ENCODE measurements at places on chromosomes 3 and 15.

GRCh38 chr3:41050144-41050543 is 149.2 kb upstream of the CTNNB1 start:
- DNase-seq = no peak

DNA sequence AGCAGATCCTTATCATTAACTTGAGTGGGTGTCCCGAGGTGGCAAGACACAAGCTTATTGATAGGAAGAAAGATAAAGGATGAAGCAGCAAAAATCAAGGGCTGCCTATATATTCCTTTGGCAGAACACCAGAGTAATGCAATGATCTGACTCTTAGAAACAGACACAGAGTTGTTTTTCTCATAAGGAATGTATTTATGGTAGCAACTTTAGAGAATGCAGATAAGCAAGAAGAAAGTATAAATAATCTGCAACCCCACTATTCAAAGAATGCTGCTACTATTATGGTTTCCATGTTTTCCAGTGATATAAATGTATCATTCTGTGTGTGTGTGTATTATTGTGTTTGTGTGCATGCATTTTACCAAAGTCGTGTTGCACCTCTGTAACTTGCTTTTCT is 208.3 kb downstream of the THSD4 start:
- no peak for DNase-seq

DNA sequence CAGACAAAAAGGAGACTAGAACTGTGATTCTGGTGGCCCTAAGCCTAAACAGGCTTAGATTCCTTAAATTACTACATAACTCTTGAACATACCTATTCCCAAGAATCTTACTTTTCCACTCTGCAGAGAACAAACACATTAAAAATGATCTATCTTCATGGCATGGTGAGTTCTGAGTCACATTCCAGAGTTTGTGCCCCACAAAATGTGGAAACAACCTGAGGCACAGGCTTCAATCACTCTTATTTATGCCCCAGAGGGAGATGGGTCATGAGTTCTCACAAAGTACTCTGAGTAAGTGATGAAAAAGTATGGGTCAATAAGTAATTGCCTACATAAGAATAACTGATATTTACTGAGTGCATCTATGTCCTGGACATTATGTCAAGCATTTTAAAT is 137.5 kb upstream of the SLC2A2 start:
- no peak for DNase-seq

- no peak for DNase-seq
Observed at GRCh38 chr3:129888771-129889170, 4.7 kb downstream of the TMCC1 start.

- no peak for DNase-seq
Observed at GRCh38 chr3:160130950-160131349, 94.3 kb upstream of the C3orf80 start.

DNA sequence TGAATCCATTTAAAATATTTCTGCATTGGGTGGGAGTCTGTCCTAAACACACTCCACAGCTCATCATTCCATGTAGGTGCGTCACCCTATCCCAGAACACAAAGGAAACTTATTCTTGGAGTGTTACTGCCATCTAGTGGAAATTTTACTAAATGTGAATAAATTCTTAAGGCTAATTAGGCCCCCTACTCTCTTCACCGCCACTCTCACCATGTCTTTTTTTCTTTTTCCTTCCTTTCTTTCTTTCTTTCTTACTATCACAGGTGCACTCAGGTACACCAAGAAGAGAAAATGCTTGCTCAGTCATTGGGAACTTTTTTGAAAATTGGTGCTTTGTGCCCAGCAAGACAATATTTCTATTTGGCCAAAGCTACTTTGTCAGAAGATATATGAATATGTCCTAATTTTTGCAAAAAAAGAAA is 26.4 kb upstream of the ATP8B4 start:
- peak; percentile 10 for DNase-seq

DNA sequence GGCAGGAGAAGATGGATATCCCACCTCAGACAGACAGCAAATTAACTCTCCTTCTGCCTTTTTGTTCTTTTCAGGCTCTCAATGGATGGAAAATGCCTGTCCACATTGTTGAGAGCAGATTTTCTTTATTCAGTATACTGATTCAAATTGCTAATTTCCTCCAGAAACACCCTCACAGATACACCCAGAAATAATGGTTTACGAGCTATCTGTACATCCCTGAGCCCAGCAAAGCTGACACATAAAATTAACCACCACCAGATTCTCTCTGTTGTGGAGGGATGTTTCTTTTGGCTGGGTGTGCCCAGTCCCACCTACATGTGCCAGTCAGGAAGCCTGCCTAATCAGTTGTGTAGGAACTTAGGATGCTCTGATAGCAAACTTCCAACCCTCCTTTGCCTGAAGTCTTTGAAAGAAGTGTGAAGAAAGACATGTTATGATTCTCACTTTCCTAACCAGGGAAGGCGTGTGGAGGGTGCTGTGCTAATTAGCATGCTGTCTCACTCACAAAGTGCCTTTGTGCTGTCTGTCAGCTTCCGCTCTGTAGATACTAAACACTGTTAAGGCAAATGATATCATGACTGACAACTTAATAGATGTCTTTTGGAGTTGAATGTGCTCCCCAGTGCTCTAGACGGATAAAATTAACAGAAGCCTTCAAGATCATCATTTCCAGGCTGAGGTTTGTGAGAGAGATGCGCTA is 208.5 kb downstream of the CLSTN2 start:
- no peak for DNase-seq

DNA sequence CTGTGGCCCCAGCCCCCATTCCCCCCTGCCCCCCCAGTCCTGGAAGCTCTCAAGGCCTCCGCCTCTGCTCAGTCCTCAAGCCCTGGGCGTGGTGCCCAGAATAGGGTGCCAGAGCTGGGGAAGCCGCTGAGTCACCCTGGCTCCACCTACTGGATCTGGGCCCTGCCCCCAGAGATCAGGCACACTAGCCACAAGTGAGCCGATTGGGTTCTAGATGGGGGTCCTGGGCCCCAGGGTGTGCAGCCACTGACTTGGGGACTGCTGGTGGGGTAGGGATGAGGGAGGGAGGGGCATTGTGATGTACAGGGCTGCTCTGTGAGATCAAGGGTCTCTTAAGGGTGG is 5.7 kb downstream of the EIF4G1 start:
- DNase-seq = peak; percentile 63

DNA sequence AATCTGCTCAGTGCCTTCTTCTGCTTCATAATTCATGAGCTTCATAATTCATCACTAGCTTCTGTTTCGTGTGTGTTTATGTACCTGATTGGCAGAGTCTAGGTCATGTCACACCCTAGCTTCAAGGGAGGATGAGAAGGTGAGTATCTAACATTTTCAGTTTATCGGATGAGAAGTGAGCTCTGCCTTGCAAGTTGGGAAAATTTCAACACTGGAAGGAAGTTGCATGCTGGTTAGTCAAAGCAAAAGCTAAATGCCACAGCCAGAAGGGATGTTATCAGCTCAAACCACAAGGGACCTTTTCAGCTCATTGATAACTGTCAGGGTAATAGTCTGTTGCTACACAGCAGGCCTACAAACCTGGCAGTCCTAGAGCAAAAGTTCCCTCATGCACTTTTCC is 7.3 kb upstream of the TNFSF10 start:
- no peak for DNase-seq

- DNase-seq = no peak
Observed at GRCh38 chr3:137769322-137770065, 5.4 kb downstream of the SOX14 start.

GRCh38 chr3:178381555-178381954 is 154.7 kb upstream of the KCNMB2 start:
- DNase-seq = no peak

- peak; percentile 22 for DNase-seq
Observed at GRCh38 chr15:73368301-73369136, at the start of gene HCN4. Gene HCN4 (minus strand): TSS chr15:73368958. CDS start chr15:73368270, 688 bp downstream.

- DNase-seq = no peak
Observed at GRCh38 chr15:32942401-32942841, 224.6 kb downstream of the GREM1 start.

GRCh38 chr15:98444138-98444537 is 204.2 kb upstream of the IGF1R start:
- no peak for DNase-seq

DNA sequence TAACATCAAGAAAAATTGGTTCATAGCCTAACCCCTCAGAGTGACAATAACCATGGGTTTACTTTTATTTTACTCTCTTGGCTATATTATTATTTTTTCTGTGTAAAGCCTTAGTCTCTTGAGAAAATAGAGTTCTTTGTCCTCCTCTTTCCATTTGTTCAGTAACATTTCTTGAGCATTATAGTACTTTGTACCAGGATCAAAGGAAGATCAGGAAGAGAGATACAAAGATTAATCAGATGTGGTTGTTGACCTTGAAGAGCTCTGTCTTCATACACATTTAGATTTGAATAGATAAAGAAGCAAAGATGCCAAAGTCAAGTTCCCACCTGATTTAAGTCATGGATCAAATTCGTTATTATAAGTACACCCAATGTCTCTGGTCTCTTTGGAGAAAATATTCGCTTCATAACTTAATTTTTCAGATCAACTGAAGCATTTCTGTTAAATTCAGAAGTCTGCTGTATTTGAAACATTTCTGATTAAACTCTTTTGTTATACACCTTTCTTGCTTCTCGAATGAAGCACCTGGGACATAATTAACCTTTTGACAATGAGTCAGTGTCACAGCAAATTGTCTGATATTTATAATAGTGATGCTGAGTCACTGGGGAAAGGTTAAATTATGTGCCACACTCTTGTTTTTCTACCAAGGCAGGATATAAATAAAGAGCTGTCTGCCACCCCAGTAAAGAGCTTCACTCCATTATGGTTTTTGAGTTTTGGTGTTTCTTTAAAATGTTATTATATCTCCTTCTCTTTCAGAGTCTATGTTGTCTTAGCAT is 100.2 kb downstream of the GHSR start:
- DNase-seq = peak; percentile 13

GRCh38 chr3:11099306-11099705 is 55.0 kb upstream of the HRH1 start:
- no peak for DNase-seq

- DNase-seq = no peak
Observed at GRCh38 chr15:68206711-68207151, 1.6 kb upstream of the CALML4 start.

GRCh38 chr15:72037321-72037720 is 80.6 kb downstream of the MYO9A start:
- no peak for DNase-seq

GRCh38 chr3:44186111-44186672 is 55.5 kb upstream of the TOPAZ1 start:
- no peak for DNase-seq

DNA sequence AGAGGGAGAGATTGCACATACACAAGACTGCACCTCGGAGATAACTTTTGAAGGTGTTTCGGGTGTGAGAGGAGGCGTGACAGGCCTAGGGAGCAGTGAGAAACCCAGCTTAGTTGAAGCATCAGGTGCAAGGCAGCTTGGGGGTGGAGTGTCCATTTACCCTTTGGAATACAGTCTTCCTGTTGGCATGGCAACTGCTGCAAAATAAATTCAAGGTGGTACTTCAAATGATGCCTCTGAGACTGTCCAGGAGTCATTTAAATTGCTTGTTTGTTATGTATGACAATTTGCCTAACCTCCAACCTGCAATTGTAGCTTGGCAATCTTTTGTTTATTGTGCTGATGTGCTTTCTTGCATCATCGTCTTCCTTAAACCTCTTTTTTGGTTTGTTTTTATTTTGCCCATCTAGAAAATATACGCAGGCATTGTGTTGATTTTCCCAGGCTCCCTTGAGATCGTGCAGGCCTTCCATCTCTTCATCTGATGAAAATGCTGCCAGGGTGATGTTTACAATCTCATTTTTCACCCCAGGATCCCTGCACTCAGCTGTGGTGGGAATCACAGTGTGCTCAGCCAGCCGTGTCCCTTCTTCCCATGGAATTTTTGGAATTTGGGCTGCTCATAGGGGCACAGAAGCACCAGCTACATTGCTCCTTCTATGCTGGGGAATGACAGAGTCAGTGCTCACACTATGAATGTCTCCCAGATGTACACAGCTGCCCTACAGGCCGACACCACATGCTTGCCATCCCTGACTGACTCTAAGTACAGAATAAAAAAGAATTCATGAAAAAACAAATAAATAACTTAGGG is 583.1 kb upstream of the CFAP20DC start:
- no peak for DNase-seq

All from NCI-H1105 (cell line).